CD4-positive, alpha-beta T cell treated with Interleukin-15 for 4 hours (primary cell): ENCODE measurements at places on chromosomes 7 and 10.
A peak's percentile ranks its signal among the peaks of the same experiment; 100 is the strongest.

GRCh38 chr7:74037609-74038008, 9.6 kb downstream of the ELN start:
- DNase-seq = no peak

GRCh38 chr10:62614389-62615157, 189.9 kb upstream of the ADO start:
- peak; percentile 22 for DNase-seq

- DNase-seq = no peak
Measured at GRCh38 chr10:75883081-75884072, 452.0 kb downstream of the LRMDA start.

GRCh38 chr10:122505885-122506645, 44.7 kb downstream of the HTRA1 start:
- DNase-seq = no peak

DNA sequence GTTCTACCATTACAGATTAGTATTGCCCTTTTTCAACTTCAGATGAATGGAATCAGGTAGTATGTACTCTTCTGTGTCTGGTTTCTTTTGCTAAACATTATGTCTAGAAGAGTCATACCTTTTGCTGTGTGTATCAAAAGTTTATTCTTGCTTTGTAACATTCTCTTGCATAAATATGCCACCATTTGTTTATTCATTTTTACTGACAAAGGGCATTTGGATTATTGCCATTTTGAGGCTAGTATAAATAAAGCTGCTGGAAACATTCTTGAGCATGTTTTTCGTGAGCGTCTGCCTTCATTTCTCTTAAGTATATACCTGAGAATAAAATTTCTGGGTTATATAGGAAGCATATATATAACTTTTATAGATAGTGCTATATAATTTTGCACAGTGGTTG, 121.7 kb upstream of the CSTF2T start:
- no peak for DNase-seq

DNA sequence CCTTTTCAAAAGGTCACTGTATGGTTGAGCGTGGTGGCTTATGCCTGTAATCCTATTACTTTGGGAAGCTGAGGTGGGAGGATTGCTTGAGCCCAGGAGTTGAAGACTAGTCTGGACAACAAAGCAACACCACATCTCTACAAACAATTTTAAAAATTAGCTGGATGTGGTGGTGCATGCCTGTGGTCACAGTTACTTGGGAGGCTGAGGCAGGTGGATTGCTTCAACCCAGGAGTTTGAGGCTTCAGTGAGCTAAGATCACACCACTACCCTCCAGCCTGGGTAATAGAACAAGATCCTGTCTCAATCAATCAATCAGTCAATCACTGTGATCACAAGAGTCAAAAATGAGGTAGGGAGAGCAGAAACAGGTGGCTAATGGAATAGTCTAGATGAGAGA, 97.0 kb downstream of the SUGCT start:
- DNase-seq = no peak

DNA sequence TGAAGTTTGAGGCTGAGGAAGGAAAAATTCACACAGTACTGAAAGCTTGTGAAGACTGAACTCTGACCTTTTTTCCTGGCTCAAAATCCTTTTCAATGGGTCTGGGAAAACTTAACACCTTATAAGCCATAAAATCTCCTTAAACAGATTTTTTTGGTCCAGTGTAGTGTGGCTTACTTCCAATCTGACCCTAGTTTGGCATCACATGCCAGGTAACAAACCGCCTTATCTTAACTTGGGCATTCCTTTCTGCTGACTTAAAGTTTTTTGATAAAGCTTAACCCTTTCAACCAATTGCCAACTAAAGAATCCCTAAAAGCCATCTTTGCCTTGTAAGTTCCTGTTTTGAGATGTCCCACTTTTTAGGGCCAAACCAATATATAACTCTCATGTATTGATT, 13.2 kb upstream of the ITPRID1 start:
- no peak for DNase-seq

- DNase-seq = no peak
Measured at GRCh38 chr7:65509368-65510186, 135.9 kb downstream of the ZNF92 start.

DNA sequence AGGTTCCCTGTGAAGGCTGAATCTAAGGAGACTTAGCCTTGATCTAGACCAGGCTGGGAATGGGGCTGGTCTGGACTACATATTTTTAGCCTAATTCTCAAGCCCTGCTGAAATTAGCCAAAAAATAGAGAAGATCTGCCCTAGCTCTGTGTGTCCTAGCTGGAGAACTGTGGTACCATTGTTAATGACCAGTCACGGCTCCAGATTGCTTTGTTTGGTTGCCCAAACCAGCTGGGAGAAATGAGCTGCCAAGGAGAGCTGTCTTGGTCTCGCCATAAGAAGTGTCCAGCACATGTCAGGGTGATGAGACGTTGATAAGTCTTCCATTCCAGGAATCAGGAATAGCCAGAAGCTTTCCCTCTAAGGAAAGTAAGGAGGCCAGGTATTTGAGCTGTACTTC, 20.7 kb downstream of the GBX1 start:
- no peak for DNase-seq

- DNase-seq = no peak
Measured at GRCh38 chr7:87328281-87328680, 17.2 kb upstream of the CROT start.

DNA sequence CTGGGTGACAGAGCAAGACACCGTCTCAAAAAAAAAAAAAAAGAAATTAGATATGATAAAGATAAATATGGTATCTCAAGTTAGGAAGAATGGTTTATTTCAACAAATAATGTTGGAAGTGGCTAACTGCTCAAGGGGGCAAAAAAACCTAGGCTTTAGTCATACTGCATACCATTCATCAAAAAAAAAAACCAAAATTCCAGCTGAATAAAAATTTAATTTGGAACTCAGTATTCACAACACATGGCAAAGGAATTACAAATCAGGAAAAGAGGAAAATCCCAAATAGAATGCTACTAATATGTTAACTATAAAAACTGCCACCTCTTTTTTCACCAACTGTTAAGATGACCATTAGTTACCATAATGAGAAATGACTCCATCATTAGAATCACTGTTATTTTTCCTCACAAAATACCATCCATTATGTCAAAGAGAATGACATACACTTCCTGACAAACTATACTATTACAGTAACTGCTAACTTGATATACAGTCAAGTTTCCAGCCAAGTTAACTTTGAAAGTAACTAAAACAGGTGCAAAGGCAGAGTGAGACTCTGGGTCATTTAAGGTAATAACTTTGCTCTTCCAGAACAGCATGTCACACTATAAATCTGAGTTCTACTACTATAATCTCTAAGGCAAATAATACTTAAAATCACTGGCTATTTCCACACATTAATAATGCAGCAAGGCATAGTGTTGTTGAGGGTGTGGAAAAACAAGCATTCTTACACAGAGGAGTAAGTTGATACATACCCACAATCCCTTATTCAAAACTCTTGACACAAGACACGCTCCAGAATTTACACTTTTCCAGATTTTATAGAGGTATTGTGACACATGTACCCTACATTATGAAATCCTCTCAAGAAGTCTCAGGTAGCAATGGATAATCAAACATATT, 10.2 kb downstream of the KBTBD2 start:
- DNase-seq = no peak

- DNase-seq = no peak
Measured at GRCh38 chr10:22792161-22792560, 77.8 kb upstream of the PIP4K2A start.
